Stimulated activated CD8-positive, alpha-beta memory T cell treated with anti-CD3 and anti-CD28 coated beads, Interleukin-4, amount 100 ng/mL, for 1 hour (primary cell): ENCODE measurements at places on chromosomes 3 and 15.

- no peak for DNase-seq
Measured at GRCh38 chr15:73324496-73325170, 44.1 kb downstream of the HCN4 start.

GRCh38 chr3:30686176-30686575 is 79.8 kb downstream of the TGFBR2 start:
- DNase-seq = no peak

GRCh38 chr3:56987238-56987895 is 73.1 kb upstream of the SPATA12 start:
- DNase-seq = no peak

- DNase-seq = no peak
Measured at GRCh38 chr15:74642348-74642733, 26.7 kb downstream of the CLK3 start.

DNA sequence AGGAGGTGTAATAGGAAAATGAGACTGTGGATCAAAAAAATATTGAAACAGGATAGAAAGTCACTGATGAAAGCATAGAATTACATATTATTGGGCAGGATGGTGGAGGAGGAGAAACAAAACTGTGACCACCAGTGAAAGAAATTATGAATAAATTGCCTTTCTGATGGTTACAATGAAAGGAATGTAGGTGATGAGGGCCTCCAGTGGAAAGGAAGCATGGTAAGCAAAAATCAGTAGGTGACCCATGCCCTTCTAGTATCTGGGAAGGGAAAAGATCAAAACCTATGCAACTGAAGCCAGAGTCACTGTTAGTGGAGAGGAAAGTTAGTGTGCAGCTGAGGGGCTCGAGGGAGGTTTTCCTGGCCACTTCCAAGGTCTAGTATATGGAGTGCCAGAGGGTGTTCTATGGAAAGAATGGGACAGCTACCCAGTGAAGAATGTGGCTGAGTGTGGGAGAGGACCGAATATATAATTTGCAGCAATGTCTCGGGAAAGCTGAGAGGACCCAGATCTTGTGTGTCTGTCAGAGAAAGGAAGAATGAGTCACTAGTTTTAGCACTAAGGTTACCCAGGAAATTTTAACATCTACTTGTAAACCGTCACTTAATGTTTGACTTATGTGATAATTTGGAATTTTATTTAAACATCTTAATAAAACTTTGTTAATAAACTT is 146.2 kb downstream of the NFKBIZ start:
- DNase-seq = no peak
